ENCODE measurements at places on chromosomes 12 and 14. TPM values are rescaled to one million over a fixed set of nuclear protein-coding genes. Genes with fewer than 3 reads are reported as not detected.

- DNase-seq: no peak
Measured at GRCh38 chr14:88818018-88818417, 6.4 kb upstream of the TTC8 start.

Gene DDX24
- 227 TPM for total RNA-seq

DNA sequence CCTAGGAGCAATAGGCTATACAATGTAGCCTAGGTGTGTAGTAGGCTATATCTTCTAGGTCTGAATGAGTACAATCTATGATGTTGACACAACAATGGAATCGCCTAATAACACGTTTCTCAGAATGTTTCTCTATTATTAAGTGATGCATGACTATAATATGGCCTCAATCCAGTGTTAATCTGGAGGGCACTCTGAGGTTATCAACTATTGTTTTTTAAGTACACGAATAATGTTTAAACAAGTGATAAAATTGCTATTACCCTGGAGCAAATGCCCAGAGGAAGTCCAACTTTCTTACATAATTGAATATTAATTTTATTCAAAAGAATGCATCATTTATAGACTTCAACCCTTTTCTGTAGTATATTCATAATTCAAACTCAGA lies 16.4 kb upstream of the CNIH1 start:
- no peak for DNase-seq

- no peak for DNase-seq
Measured at GRCh38 chr12:32197421-32197820, 90.8 kb downstream of the BICD1 start.

GRCh38 chr12:67710582-67710981 lies 62.0 kb downstream of the DYRK2 start:
- DNase-seq: no peak

GRCh38 chr12:124713436-124714082 lies 146.1 kb upstream of the NCOR2 start:
- no peak for DNase-seq

Gene POTEG
- not detected for total RNA-seq

DNA sequence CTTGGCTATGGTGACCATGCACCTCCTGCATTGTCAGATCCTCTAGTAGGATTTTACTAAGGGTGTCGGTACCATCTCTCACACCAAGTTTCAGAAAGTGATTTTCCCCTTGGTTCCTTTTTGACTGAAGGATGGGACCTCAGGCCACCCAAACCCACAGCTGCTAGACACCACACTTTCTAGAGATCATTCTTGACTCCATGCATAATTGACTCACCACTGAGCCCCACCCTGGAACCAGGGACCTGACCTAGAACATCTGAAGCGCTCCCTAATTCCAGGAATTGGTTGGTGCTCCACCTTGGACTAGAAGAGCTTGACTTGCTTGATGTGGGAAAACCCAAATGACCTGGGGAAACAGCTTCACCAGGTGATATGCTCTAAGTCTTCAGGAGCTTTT lies 206.8 kb upstream of the EGLN3 start:
- DNase-seq: no peak

DNA sequence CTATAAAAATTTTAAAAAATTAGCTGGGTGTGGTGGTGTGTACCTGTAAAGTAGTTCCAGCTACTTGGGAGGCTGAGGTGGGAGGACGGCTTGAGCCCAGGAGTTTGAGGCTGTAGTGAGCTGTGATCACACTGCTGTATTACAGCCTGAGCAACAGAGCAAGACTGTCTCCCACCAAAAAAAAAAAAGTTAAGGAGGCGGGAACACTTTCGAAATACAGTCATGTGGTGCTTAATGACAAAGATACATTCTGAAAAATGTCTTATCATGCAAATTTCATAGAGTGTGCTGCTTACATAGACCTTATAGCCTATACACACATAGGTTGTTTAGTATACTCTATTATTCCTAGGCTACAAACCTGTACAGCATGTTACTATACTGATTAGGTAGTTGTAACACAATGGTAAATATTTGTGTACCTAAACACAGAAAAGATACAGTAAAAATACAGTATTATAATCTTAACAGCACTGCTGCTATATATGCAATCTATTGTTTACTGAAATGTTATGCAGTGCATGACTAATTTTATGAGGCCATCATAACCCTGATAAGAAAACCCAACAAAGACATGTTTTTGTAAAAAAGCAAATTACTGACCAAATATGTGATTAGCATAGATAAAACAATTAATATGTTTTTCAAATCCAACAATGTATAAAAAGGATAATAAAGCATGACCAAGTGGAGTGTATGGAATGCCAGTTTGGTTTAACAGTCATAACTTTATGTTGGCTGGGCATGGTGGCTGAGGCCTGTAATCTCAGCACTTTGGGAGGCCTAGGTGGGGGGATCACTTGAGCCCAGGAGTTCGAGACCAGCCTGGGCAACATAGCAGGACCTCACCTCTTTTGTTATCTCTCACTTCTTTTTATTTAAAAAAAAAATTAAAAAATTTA lies 11.4 kb downstream of the EIF2S1 start:
- no peak for DNase-seq

DNA sequence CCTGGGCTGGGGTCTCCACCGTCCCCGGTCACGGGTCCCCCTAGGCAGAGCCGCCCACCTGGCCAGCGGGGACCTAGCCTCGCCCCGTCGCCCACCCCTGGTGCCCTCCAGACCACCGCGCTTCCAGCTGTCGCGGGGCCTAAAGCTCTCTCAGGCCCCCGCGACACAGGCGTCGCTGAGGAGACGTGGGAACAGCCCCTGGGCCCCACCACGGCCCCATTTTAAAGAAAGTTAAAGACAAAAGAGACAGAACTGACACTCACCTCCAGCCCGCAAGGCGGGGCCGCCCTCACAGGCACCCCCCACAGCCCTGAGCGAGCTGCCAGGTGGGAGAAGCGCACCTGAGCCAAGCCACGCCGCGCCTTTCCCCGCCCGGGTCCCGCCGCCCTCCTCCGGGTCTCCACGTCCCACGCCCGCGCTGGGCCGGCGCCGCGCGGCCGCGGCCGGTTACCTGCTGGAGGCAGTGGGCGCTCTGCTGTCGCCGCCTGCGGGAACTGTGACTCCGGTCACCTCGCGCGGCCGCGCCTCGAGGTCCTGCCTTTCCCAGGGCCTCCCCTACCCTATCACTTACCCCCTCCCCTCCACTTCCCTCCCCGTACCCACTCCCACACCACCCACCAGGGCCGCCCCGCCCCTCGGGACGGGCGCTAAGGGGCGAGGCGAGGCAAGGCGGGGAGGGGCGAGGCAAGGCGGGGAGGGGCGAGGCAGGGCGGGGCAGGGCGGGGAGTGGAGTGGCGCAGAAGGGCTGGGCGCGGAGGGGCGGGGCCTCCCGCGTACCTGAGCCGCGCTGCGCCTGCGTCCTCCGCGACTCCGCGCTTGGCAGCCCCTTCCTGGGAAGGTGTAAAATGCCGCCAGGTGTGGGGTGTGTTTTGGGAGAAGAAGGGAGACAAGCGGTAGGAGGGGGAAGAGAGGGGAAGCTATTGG lies 31.2 kb downstream of the TC2N start:
- peak; percentile 84 for DNase-seq

GRCh38 chr12:27140478-27140969 lies 58.1 kb upstream of the C12orf71 start:
- DNase-seq: no peak

GRCh38 chr14:68719634-68720384 lies 73.1 kb downstream of the ZFP36L1 start:
- no peak for DNase-seq

GRCh38 chr12:45509187-45509586 lies 220.3 kb upstream of the ARID2 start:
- DNase-seq: no peak

- no peak for DNase-seq
Measured at GRCh38 chr12:5830111-5830510, 114.9 kb downstream of the ANO2 start.

Gene SPX
- 7.7 TPM for total RNA-seq

Gene IGF1
- 9.3 TPM for total RNA-seq

DNA sequence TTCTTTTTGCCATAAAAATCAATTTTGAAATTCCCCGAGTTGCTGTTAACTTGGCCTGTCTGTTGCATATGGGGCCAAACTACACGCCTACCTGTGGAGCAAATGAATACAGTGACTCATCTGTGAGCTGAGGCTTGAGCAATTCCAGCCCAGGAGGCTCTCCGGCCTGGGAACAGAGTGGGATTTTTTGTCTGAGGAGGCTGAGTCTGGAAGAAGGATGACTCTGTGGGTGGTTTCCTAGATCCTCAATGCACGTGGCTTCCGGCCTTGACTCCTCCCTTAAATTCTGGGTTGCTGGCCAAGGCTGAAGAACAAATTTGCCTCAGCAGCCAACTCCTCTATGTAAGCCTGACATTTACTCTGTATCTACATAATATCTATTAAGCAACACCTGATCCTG lies 124.1 kb downstream of the SSPN start:
- peak; percentile 28 for DNase-seq

DNA sequence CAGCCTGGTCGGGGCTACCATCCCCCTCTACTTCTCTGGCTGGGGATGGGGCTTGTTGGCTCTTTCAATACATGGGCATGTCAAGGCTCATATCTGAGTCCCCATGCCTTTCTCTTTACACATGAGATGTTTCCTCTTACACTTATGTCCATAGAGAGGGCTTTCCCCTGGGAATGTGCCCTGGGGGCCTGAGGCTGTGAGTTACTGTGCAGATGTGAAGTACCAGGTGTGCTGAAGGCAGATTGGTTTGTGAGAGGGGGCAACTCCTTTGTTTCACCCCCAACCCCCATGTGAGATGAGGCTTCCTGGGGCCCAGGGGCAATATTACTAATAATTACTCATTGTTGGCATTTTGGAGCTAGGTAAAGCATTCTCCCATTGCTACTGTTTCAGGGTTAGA lies 32.8 kb downstream of the NRXN3 start:
- no peak for DNase-seq

- no peak for DNase-seq
Measured at GRCh38 chr14:72634691-72635616, 258.9 kb downstream of the DPF3 start.

DNA sequence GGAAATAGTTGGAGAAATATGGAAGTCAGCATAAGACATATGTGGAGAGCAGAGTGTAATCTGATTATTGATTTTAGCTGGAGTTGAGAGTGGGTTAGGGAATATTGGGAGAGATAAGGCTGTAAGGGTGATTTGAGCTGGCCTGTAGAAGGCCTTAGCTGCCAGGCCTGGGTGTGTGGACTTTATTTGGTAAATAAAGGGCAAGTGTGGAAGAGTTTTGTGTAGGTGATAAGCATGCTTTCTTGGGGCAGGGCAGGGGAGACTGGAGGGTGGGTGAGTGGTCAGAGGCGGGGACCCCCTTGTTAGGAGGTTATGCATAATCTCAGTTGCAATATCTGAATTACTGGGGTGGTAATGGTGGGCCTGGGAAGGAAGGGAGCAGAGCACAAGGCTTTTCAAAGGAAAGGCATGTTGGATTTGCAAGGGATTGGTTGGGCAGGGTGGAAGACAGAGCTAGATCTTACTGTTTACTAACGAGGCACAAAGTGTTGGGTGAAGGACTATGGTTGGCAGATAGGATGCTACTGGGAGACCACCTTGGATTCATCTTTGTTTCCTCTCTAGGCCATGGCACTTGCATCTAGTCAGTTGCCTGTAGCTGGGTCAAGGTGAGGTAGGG lies 5.5 kb downstream of the KHNYN start:
- DNase-seq: no peak

DNA sequence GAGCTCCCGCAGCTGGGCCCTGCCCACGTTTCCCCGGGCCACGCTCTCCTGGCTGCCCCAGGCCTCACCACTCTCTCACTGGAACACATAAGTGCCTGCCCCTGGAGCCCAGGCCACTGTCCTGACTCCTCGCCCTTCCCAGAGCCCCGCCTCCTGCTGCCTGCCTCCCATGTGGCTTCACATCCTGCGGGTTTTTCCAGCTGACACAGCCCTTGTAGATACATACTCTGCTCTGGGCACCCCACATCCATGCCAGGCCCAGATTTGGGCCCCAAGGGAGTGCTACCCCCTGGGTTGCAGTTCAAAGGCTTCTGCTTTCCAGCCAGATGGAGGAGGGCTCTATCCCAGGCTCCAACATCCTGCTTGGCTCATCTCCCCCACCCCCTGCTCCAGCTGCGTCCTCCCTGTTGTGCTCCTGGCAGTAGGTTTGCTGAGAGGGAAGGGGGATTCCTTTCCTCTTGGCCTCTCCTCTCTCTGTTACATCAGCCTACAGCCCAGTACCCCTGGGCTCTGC lies 60.1 kb downstream of the TSPAN9 start:
- DNase-seq: peak; percentile 78

Gene SDS
- total RNA-seq: 0.58 TPM

Gene ALG10B
- 7.3 TPM for total RNA-seq

Gene ADAMTS20
- not detected for total RNA-seq

Gene IFNG-AS1
- total RNA-seq: 0.93 TPM

Gene HOXC13
- total RNA-seq: not detected

DNA sequence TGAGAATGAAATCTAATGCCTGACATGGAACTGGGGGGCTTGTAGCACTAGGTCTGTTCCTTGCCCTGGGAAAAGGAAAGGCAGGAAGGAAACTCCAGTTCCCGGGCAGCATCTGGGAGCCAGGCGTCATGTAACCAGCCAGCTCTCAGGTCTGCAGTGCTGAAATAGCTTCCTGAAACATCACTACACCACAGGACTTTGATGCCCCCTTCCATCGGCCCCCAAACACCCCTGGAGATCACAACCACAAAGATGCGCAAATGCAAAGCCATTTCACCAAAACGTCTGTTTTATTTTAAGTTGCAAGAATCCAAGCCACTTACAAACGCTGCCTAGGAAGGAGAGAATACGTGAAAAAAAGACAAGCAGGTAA lies 40.9 kb downstream of the KCTD10 start:
- DNase-seq: no peak

Gene OAS2
- total RNA-seq: 13.7 TPM

DNA sequence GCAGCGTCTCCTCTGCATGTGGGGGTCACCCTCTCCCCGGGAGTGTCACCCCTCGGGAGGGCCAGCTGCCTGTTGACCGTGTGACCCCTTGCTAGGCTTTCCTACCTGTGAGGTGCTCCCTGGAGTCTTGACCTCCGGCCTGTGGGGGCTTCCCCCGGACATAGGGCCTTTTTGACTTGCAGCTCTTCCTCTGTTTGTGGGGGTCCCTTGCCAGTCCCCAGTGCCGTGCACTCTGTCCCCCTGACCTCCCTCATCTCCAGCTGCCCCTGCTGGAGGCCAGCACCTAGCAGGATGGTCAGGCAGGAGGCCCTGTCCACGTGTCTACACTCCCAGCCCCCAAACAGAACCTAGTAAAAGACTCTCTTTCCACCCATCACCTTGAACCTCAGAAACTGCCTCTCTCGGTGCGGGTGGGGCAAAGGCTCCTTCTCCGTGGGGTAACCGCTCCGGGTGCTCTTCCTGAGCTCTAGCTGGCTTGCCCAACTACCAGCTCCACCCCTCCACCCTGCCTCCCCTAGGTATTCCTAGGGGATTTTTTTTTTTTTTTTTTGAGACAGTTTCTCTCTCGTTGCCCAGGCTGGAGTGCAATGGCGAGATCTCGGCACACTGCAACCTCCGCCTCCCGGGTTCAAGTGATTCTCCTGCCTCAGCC lies 810 bp downstream of the AACS start:
- no peak for DNase-seq

- DNase-seq: no peak
Measured at GRCh38 chr12:89179245-89179644, 173.1 kb downstream of the DUSP6 start.

Measured in right cardiac atrium (tissue), 5 donors.